IMR-90 (cell line): ENCODE measurements at places on chromosomes 7 and 10.

DNA sequence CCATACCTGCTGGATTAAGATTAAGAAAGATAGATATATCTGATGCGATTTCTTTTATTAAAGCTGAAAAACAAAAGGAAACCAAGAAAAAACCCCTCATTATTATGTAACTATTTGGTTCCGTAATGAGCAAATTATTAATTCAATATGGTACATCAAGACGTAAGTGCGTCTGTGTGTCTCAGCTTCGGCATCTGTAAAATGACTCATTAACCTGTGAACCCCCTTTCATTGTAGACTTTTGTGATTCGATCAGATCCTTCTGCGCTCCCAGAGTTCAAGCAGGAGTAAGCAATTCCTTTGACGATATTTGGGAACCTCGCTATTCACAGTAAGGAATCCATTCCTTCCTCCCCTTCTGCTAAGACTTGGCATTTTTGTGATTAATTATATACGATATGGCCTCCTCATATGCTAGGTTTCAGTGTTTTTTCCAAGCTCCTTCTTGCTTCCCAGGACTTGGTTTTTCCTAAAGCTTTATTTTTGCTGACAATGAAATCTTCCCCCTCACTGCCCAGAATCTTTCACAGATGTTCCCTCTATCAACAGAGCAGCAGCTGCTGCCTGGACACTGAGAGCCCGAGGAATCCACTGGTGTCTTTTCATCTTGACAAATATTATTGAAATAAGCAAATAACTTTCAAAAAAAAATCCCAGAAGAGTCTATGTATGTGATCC lies 171.7 kb upstream of the CELF2 start:
- DNase-seq = no peak

- no peak for DNase-seq
Observed at GRCh38 chr10:7092603-7093002, 318.2 kb downstream of the SFMBT2 start.

- DNase-seq = no peak
Observed at GRCh38 chr10:76415554-76415953, 984.1 kb downstream of the LRMDA start.

- DNase-seq = no peak
Observed at GRCh38 chr10:48690791-48691660, 6.4 kb downstream of the WDFY4 start.

DNA sequence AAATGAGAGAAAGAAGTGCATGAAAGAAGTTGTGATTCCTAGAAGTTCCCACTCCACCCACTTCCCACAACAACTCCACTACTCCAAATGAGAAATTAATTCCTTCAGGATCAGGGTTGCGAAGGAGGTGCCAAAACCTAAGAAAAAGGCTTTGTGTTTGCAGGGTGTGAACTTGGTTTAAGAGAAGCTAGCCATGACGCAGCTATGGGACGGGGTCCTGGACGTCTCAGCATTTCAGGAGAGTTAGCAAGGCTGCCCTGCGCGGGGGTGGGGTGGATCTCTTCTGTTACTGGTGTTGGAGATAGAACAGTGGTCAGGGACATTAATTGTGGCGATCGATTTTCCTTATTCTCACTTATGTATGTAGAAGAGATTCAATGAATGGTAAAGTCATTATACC lies 61.2 kb downstream of the CHST3 start:
- DNase-seq = no peak

- DNase-seq = peak; percentile 100
Observed at GRCh38 chr10:5944389-5945189, 32.8 kb downstream of the IL15RA start.

GRCh38 chr10:112789248-112789647 lies 160.8 kb upstream of the TCF7L2 start:
- DNase-seq = no peak

DNA sequence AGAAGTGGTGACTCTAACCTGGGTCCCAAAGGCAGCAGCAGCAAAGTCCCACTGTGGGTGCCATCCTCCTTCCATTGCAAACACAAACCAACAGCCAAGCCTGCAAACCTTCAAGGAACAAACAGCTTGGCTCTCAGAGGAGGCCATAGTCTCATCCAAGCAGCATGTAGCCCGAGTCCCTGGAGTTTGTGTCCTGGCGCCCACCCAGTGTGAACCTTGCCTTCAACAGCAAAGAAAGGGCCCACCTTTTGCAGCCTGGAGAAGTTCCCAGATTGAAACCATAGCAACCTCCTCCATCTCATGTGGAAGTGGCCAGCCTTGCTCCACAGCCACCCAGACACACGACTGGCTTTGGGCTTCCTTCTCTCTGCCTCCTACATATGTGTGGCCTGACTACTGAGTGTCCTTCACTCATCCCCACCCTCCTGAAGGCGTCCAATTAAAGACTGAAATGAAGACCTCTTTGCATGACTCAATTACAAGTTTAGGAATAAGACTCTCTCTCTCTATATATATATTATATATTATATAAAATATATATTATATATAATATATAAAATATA lies 106.1 kb downstream of the C10orf90 start:
- no peak for DNase-seq

GRCh38 chr10:100894033-100894432 lies 18.7 kb upstream of the SLF2 start:
- no peak for DNase-seq

GRCh38 chr7:52925332-52925731 lies 110.1 kb upstream of the POM121L12 start:
- DNase-seq = no peak

DNA sequence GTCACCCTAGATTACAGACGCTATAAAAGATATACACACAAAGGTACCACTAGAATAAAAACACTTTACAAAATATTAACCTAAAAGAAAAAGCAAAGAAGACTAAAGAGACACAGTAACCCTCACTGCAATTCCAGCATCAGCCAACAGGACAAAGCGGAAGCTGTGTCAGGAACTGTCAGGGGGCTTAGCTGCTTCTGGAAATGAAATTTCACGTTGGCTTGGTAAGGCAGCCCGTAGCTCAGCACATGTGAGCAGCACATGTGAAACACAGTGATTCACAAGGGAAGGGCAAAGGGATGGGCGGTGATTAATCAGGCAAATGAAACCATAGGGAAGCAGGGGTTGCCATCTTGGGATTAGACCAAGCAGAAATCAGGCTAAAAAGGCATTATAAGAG lies 195.4 kb downstream of the MGMT start:
- no peak for DNase-seq

GRCh38 chr10:124534231-124534798 lies 72.7 kb downstream of the LHPP start:
- no peak for DNase-seq

DNA sequence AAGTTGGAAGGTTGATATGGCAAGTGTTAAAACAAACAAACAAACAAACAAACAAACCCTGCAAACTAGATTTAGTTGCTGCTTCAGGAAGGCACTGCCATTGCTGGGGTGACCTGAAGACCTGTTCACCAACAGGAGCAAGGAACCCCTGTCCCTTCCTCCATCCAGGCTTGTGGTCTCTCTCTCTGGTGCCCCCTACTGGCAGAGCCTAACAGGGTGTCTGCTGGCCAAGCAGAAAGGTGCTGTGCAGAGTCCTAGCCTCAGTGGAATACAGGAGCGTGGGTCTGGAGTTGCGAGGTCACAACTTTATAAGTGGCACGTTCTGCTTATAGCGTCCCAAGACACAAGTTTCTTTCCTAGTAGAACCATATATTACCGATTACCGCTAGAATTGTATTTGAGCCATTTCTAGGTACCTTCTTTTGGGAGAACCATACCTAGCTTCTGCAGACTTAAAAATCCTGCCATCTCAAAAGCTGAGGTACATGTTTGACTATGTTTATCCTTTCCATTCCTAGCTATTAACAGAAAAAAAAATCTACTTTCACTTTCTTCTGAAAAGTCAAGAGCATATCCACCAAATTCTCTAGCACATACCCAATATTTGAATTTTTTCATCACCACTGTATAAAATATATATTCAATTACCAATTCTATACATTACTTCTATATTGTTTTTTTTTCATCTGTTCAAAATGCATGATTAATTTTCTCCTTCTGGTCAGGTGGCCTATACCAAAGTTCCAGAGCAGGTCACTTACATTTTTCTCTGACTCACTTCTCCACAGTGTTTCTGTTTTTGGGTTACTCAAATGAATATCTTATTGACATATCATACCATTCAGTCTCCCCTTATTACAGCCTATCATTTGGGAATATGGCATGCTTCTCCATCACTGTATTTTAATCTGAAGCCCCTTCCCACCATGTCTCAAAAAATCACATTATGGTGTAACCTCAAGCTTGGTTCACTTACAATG lies 29.1 kb upstream of the CALD1 start:
- DNase-seq = peak; percentile 35

DNA sequence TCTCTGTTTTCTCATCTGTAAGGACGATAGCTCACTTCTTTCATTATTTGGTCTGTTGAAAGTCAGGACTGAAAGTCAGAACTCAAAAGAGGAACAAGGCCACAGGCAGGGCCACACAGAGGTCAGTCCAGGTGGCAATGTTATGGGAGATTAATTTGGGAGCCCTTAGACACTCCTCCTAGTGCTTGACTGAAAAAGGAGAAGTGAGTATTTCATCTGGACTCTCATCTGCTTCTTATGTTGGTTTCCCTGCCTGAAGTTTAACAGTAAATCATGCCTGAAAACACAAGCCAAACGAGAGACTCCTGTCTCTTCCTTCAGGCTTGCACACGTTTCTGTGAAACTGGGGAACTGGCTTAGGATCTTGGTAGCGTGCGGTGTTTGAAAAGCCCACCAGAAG lies 248.5 kb downstream of the BUB3 start:
- DNase-seq = no peak

GRCh38 chr10:77186936-77187335 lies 450.7 kb downstream of the KCNMA1 start:
- DNase-seq = peak; percentile 31

DNA sequence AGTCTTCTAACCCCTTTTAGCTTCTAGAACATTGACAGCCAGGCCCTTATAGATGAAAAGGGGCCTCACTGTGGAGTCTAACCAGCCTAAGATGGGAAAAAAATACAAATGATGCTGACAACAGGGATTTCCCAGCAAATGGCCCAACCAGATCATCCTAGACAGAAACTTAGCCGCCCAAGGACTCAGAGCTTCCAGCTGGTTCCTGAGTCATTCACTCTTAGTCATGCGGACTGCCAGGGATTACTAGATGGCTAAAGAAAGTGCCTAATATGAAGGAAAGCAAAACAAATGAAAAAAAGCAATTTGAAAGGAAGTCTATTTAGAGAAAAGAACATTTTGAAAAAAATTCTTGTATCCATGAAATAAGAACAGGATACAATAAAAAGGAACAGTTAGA lies 23.7 kb downstream of the TSPAN14 start:
- DNase-seq = peak; percentile 92

GRCh38 chr10:84863675-84864074 lies 535.3 kb downstream of the CCSER2 start:
- DNase-seq = no peak

DNA sequence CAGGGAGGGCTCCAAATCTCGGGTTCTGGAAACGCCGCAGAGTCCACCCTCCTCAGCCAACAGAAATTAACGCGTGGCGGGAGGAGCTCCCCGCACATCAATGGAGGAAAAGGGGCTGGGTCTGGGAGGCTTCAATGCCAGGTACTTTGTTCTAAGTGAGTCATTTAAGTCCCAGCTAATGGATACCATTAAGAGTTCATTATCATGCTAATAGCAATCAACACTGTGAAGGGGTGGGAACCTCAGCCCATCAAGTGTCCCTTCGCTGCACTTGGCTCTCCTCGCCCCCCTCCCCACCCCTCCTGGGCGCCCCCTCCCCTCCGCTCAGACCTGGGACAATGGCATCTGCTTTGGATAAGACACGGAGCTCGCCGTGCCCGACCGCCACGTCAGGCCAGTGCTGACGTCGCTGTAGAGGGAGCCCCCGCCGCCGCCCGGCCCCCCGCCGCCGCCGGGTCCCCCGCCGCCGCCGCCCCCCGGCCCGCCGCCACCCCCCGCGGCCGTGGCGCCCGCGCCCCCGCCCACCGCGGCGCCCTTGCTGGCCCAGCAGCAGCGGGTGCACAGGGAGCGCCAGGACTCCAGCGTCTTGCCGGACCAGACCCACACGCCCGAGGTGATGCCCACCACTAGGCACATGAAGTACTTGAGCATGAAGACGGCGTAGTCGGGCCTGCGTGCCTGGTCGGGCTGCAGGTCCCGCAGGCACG lies 2.9 kb downstream of the FZD8 start:
- DNase-seq = no peak

DNA sequence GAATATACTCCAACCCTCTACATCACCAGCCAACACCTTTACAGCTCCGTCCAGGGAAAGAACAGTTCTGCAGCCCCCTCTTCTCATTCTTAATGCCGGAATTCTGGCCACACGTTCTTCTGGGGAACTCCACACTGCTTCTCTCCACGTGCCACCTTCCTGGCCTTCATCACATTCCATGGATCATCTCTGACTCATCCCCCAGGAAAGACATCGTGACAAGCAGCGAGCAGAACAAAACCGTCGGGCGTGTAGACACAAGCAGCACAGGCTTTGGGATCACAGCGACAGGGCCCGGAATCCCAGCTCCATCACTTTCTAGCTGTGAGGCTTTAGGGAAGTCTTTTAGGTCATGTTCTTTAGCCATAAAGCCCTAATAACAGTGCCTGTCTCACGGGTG lies 590.3 kb upstream of the FOXK1 start:
- DNase-seq = no peak

- DNase-seq = no peak
Observed at GRCh38 chr10:43322331-43322730, 49.1 kb upstream of the FXYD4 start.

DNA sequence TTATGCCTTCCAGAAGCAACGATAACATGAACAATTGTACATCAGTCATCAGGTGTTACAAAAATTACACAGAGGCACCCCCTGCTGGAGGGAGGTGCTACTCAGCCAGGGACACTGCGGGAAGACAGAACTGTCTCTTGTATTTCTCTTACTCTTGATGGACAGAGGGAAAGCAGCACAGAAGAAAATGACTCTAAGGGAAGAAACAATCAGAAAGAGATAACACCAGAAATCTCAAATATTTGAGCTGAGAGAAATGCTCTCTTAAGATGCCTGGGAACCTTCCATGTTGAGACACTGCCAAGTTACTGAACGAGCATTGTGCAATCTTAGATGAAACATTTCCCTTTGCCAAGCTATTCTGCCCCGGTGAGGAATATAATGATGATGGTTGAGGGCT lies 227.6 kb upstream of the NPSR1 start:
- DNase-seq = peak; percentile 44

DNA sequence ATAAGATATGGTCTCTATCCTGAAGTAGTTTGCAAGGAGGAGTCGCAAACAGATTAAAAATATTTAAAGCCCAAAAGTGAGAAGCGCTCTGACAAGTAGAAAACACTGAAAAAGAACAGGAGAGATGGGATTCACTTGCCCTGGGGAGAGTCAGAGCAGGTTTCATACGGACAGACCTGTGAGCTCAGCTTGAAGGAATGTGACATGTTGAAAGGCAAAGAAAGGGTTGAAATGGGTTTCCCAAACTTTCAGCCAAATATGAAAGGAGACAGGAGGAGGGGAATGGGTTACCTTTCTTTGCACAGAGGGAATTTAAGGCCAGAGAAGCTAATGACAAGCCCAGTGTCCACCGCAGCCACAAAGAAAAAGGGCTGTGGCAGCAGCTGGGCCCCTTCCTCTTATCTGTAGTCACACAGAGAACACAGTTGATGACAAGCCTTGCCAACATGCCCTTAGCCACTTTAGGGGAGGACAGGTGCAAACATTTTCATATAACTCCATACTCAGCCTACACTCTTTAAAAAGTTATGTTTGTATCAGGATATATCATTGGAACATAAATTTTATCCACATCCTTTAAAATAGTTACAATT lies 14.9 kb downstream of the HOXA1 start:
- DNase-seq = peak; percentile 40

- DNase-seq = no peak
Observed at GRCh38 chr7:139634087-139634486, 110.6 kb downstream of the CLEC2L start.

GRCh38 chr10:3960496-3960895 lies 175.5 kb upstream of the KLF6 start:
- no peak for DNase-seq

GRCh38 chr7:82757-83155 lies 109.6 kb upstream of the FAM20C start:
- DNase-seq = no peak
